ENCODE measurements at places on chromosomes 12 and 14. TPM values are rescaled to one million over a fixed set of nuclear protein-coding genes. Genes with fewer than 3 reads are reported as not detected.

DNA sequence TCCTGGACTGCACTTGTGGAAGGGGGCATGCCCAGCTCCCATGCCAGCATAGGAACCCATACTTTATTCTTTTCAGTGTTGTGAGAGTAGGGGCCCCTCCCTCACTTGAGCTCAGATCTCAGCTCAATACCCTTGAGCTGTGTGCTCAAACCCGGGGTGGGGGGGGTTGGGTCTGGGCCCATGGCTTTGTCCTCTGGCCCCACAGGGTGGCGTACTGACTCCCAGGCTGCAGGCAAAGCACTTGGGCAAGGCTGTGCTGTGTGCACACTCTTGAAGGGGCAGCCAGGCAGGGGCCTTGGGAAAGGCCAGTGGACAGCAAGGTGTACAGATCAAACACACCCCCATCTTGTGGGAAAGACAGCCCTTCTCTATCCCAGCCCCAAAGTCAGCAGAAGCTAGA, 81.8 kb downstream of the WIF1 start:
- no peak for DNase-seq

DNA sequence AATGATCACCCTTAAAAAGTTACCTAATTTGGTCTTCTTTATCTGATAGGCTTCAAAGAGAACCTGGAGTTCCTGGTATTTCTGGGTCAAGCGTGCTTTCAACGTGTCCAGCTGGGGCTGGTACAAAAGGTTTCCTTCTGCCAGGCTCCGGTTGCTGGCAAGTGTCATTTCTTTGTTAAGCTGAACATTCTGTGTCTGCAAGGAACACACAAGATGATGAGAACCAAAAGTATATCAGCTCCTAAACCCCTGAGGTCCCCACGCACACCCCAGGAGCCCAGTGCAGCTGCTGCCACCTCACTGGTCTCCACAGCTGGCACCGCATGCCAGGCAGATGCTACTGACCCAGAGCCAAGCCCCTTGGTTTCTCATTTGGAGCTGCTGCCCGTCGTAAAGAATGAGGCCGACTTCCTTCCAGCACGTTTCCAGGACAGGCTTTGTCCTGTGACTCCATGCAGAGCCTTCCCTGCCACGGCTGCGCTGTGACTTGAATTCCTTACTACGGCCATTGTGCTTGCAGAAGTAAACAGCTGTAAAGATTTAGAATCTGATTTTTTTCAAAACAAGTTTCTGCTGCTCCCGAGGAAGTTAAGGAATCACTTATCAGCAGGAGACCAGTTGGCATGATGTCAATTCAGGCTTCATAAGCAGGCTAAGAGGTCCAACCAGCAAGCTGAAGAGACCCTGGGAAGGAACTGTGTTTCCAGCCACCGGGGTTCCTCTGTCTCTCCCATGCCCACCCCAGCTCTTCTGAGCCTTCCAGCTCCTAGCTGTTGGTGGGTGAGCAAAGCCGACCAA, 24.9 kb downstream of the VPS37B start:
- peak; percentile 74 for DNase-seq

GRCh38 chr14:20818861-20819260, 16.2 kb upstream of the RNASE1 start:
- no peak for DNase-seq

DNA sequence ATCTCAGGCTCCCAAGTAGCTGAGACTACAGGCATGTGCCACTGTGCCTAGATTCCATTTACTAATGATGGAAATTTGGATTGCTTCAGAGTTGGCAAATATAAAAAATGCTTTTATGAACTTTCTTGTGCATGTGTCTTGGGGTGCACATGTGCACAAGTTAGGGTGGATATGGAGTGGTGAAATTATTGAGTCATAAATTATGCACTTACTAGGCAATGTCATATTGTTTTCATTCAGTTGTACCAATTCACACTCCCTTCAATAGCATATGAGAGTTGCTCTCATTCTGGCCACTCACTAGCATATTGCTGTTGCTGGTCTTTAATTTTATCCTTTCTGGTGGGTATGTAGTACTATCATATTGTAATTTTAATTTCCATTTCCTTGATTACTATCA, 45.7 kb upstream of the KRAS start:
- no peak for DNase-seq

- DNase-seq: no peak
Measured at GRCh38 chr12:44158746-44159145, 322.9 kb downstream of the TMEM117 start.

The GALNT9 gene
- 1.5 TPM for total RNA-seq

The TMTC2 gene
- total RNA-seq: 3.5 TPM

All from GM23248 (cell line).